Activated CD4-positive, CD25-positive, alpha-beta regulatory T cell treated with anti-CD3 and anti-CD28 coated beads, Interleukin-2, amount 50 U/mL, for 16 hours (primary cell): ENCODE measurements at places on chromosomes 6 and 20.
A peak's percentile ranks its signal among the peaks of the same experiment; 100 is the strongest.

- peak; percentile 41 for DNase-seq
Measured at GRCh38 chr20:49594143-49594930, 26.4 kb upstream of the PTGIS start.

DNA sequence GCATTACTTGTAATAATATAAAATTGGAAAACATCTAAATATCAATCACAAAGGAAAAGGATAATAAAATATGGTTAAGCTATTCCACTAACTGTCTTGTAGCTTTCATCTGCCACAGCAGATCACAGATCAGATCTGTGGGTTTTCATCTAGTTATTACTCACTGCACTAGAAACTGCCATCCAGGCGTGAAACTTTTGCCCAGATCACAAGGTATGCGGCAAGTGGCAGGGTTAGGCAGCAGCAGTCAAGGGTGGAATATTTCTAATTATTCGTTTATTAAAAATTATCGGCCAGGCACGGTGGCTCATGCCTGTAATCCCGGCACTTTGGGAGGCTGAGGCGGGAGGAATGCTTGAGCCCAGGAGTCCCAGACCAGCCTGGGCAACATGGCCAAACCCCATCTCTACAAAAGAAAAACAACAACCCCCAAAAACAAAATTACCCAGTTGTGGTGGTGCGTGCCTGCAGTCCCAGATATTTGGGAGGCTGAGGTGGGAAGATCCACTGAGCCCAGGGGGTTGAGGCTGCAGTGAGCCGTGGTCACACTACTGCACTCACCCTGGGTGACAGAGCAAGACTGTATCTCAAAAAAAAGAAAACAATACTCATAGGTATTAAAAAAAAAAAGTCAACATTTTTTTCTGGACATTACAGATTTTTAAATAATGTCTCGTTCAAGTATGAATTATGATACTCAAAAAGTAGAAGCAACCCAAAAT, 32.1 kb downstream of the BEND3 start:
- no peak for DNase-seq

GRCh38 chr6:148217051-148217450, 125.6 kb upstream of the SASH1 start:
- DNase-seq = no peak

- no peak for DNase-seq
Measured at GRCh38 chr20:43681991-43682410, 15.1 kb downstream of the MYBL2 start.

DNA sequence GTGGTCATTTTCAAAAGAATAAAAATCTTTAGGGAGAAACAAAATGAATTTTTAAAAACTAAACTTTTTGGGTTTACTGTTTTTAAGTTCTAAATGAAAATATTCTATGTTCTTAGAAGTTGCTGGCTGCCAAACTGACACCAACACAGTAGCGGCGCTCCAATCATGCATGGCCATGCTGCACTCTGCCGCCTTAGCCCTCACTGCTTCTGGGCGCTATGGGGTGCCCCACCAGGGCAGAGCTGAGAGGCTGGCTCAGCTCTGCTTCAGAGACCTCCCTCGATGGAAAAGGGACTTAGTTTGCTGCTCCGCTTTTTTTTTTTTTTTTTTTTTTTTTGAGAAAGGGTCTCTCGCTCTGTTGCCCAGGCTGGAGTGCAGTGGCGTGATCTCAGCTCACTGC, 20.9 kb downstream of the EZR start:
- no peak for DNase-seq

GRCh38 chr20:3696200-3696599, 14.4 kb upstream of the ADAM33 start:
- DNase-seq = no peak
